ENCODE measurements at places on chromosomes 7 and 10.

DNA sequence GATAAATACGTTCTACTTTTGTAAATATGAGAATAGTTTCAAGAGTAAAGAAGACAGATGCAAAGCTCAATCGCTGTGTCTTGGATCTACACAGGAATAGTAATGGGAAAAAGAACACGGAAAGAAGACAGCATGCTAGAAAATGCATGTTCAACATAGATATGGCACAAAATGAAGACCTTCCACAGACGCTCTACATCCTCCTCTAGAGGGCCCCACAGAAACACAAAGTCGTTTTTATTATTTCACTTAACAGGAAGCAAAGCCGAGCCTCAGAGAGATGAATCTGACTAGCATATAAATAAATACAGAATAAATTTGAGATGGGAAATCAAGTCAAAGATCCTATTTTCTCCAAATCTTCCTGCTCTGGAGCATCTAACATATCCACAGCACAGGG is 292.6 kb downstream of the PARD3 start:
- no peak for DNase-seq

- no peak for DNase-seq
These were observed 34.4 kb upstream of the RSBN1L start for GRCh38 chr7:77661816-77662215.

DNA sequence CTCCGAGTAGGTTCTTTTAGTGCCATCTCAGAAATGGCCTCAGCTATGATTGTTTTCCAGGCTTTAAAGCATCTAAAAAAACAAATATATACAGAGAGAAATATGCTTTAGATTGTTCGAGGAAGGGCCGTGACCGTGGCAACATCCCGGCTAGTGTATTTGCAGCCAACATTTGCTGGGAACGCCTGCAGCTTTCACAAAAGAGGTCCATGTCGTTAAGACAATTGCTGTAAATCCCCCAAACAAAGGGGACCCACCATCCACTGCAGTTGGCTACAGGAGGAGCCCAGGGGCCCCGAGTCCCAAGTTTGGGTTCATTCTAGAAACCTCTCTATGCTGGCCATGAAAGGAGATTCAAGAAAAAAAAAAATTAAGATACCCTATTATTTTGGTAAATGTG is 152.8 kb upstream of the TCF7L2 start:
- no peak for DNase-seq

DNA sequence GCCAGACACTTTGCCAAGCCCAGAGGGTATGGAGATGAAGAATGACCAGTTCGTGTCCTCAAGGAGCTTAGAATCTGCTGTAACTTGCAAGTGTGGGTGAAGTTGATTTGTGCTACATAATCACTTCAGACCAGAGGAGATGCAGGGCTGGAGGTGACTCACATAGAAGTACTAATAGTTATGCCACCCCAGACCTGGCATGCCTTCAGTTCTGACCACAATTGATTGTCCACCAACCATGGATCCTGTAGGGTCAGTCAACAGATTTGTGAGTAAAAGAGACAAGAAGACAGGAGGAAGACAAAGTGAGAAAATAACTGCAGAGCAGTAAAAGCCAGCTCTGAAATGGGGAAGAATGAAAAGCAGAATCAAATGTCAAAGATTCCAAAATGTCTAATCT is 51.2 kb upstream of the BMPER start:
- peak; percentile 70 for DNase-seq

DNA sequence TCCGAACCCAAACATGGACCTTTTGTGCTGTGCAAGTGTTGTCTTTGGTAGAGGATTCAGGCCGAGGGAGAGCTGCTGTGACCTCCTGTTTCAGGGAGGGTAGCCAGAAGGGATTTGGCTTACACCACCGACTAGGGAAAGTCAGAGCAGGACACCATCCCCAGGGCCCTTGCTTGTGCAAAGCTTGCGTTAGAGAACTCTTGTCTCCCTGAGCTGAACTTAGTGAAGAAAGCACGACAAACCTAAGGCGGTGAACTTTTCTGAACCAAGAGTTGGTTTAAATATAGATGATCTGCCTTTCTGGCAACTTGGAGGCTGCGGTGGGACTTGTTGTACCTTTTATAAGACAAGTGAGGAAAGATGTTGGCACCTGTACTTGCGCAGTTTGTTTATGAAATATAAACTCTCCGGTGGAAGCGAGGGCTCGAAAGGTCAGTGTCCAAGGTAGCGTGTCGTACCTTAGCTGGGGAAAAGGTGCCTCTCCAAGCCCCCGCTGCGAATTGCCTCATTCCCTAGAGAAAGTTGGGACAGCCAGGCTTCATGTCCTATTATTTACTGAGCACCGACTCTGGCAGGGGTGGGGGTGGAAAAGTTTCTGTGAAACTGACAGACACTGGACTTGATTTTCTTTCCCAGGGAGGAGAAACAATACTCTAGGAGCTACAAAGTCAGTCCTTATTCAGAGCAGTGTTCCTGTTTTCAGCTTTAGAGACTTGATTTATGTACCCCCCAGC is 31.6 kb downstream of the WBP1L start:
- DNase-seq: no peak
